ENCODE measurements at places on chromosomes 13 and 19.

- no peak for DNase-seq
These were observed 85.0 kb downstream of the GGACT start for GRCh38 chr13:100503622-100504021.

GRCh38 chr13:97932647-97933046 lies 20.8 kb upstream of the IPO5 start:
- no peak for DNase-seq

DNA sequence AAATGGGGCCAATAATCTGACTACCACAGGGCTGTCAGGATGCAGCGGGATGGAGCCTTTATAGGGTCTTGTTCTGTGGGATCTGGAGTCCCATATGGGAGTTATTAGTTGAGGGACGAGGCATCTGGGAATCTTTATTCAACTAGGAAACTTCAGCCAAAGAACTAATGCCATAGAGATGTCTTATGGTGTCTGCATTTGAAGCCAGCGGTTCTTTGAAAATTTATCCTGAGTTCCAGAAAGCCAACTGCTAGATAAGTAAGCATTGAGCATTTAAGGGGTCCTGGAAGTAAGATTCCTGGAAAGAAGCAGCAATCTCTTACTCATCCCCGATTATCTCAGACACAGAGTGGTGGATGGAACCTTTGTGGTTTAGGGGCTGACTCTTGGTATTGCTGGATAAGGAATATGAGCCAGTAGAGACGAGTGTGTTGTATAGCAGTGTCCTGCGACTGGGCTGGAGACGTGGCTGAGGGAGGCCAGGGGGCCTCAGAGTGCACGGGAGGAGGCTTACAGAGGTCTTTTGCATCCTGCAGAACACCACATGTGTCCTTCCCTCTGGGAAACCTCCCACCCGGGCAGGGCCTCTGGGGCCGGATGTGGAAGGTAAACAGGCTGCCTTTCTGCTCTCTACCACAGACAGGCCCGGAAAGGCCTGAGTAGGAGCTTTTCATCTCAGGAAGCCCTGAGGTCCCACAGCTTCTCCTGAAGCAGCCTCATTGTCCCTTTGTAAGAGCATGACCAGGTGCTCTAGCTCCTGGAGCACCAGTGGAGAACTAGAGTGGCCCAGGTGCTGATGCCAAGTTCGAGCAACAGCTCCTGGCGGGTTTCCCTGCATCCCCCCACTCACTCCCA lies 28.8 kb downstream of the ACTN4 start:
- DNase-seq: no peak

GRCh38 chr13:34076943-34077703 lies 259.2 kb downstream of the RFC3 start:
- DNase-seq: no peak

DNA sequence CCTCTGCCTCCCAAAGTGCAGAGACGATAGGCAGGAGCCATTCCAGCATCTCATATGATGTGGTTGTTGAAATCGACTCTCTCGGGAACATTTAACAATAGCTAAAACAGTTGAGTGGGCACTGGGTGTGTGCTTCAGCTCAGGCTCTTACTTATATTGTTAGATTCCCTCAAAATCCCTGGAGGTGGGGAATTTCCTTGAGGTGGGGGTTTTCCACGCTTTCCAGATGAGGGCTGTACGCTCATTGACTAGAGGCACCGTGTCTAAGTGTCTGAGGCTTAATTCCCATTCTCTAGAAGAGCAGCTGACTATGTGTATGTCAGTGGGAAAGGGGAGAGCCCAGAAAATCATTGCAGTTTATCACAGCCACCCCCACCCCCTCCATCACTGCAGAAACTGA lies 10.8 kb upstream of the GRAMD1A start:
- no peak for DNase-seq
